IMR-90 (cell line): ENCODE measurements at places on chromosomes 2 and 18. TPM values are rescaled to one million over a fixed set of nuclear protein-coding genes. Genes with fewer than 3 reads are reported as not detected.

Gene KCNF1
- polyA plus RNA-seq = 1.4 TPM in 2 replicates

Gene ARHGAP28
- polyA plus RNA-seq = 1.3 and 1.8 TPM in 2 replicates

DNA sequence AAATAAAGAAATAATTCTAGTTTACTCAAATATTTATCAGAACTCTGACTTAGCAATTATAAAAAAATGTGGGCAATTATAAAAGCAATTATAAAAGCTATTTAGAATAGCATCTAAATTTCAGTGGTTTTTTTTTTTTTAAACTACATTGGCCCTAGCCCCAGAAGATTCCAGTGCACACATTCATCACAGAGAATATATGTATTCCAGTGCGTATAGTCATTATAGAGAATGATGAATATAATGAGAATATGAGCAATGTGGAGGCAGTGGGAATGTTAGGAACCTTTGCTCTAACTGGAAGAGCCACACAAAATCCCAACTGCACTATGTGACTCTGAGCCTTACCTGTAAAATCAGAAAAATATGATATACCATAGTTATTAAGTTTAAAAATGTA lies 10.5 kb downstream of the MAP3K2 start:
- H3K27ac ChIP-seq = no peak overlapping the region
- no peaks in the 10 kb centered on the region for H3K27me3 ChIP-seq
- 0 out of 2 replicates have a peak, but pooled peaks cover 2% of the 10 kb centered on the region for H3K36me3 ChIP-seq
- DNase-seq = peak; percentile 42

GRCh38 chr18:44579028-44579702 lies 101.5 kb upstream of the SETBP1 start:
- no peak overlapping the region for H3K27ac ChIP-seq
- DNase-seq = peak; percentile 63
- no peaks in the 10 kb centered on the region for H3K27me3 ChIP-seq
- no peak overlapping the region for H3K4me3 ChIP-seq
- H3K36me3 ChIP-seq = no peaks in the 10 kb centered on the region

Gene UGT1A4
- polyA plus RNA-seq = not detected in 2 replicates

GRCh38 chr2:38375696-38376345 lies 1.3 kb downstream of the ATL2 start:
- peak; percentile 45 for DNase-seq
- H3K36me3 ChIP-seq = no peaks in the 10 kb centered on the region
- H3K27me3 ChIP-seq = peaks cover 4% of the 10 kb centered on the region
- H3K4me3 ChIP-seq = peak overlapping the region; percentile 95

- H3K36me3 ChIP-seq = no peaks in the 10 kb centered on the region
- H3K4me1 ChIP-seq = no peaks in the 10 kb centered on the region
- H3K27ac ChIP-seq = no peak overlapping the region
Measured at GRCh38 chr2:95276244-95276887, 2.1 kb downstream of the PROM2 start.

Gene DPYSL5
- polyA plus RNA-seq = not detected in 2 replicates

Gene CRYBA2
- polyA plus RNA-seq = not detected in 2 replicates

GRCh38 chr2:10524851-10525572 lies 76.9 kb upstream of the ODC1 start:
- DNase-seq = no peak
- H3K36me3 ChIP-seq = no peaks in the 10 kb centered on the region
- no peaks in the 10 kb centered on the region for H3K4me1 ChIP-seq
- H3K27ac ChIP-seq = no peak overlapping the region
- no peak overlapping the region for H3K4me3 ChIP-seq

DNA sequence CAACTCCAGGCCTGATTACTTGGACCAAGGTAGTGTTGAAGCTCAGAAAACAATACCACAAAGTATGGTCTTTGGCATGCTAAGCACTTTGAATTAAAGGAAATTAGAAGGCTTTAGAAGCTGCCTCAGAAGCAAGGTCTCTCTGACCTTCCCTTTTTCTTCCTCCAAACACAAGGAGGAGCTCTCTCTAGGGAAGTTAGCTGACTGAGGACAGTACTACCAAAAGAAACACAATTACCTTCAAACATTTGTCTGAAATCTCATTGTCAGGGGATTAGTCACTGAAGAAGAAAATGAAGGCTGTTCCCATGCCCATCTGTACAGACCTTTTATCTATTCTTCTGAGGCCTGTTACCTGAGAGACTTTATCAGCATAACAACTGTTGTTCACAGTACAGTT lies 279.3 kb downstream of the CDH20 start:
- no peak for DNase-seq
- H3K4me1 ChIP-seq = peaks cover 6% of the 10 kb centered on the region
- no peak overlapping the region for H3K27ac ChIP-seq
- H3K27me3 ChIP-seq = no peaks in the 10 kb centered on the region
- H3K4me3 ChIP-seq = no peak overlapping the region

Gene UNC50
- 29.5 and 34.1 TPM in 2 replicates for polyA plus RNA-seq

DNA sequence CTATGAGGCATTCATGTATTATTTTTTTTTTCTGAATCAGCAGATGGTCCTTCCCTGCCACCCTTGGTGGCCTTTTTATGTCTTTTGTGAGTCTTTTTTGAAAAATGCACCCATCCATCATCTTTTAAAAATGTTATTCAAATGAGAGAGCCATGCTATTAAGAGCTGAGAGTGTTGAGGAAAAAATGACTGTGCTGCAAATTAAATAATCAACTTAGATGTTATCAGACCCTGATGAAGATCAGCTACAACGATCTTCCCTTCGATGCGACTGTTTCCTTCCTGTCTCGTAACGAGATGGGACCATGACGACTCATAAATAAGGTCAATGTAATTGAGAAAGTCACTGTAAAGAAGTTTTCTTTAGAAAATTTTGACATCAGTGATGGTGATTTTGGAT lies 44.4 kb downstream of the TRIB2 start:
- no peak overlapping the region for H3K27ac ChIP-seq
- H3K36me3 ChIP-seq = no peaks in the 10 kb centered on the region
- H3K4me1 ChIP-seq = peaks cover 10% of the 10 kb centered on the region
- DNase-seq = no peak
- no peak overlapping the region for H3K4me3 ChIP-seq

GRCh38 chr18:45689396-45689795 lies 34.6 kb upstream of the SLC14A1 start:
- H3K36me3 ChIP-seq = no peaks in the 10 kb centered on the region
- DNase-seq = no peak
- H3K4me1 ChIP-seq = peaks cover 16% of the 10 kb centered on the region
- H3K27me3 ChIP-seq = no peaks in the 10 kb centered on the region

Gene TSPYL6
- not detected in 2 replicates for polyA plus RNA-seq

GRCh38 chr2:55118643-55119083 lies 68.4 kb upstream of the RTN4 start:
- H3K36me3 ChIP-seq = no peaks in the 10 kb centered on the region
- DNase-seq = no peak
- peaks cover 25% of the 10 kb centered on the region for H3K4me1 ChIP-seq
- no peak overlapping the region for H3K27ac ChIP-seq
- no peak overlapping the region for H3K4me3 ChIP-seq
